Activated CD4-positive, alpha-beta T cell treated with anti-CD3 and anti-CD28 coated beads for 24 hours (primary cell): ENCODE measurements at places on chromosomes 7 and 10.
A peak's percentile ranks its signal among the peaks of the same experiment; 100 is the strongest.

- DNase-seq = peak; percentile 45
Observed at GRCh38 chr7:45136106-45137060, 21.2 kb upstream of the RAMP3 start.

GRCh38 chr10:114436941-114437340, 32.6 kb upstream of the AFAP1L2 start:
- no peak for DNase-seq

- DNase-seq = no peak
Observed at GRCh38 chr7:66575398-66575797, 53.3 kb upstream of the KCTD7 start.

DNA sequence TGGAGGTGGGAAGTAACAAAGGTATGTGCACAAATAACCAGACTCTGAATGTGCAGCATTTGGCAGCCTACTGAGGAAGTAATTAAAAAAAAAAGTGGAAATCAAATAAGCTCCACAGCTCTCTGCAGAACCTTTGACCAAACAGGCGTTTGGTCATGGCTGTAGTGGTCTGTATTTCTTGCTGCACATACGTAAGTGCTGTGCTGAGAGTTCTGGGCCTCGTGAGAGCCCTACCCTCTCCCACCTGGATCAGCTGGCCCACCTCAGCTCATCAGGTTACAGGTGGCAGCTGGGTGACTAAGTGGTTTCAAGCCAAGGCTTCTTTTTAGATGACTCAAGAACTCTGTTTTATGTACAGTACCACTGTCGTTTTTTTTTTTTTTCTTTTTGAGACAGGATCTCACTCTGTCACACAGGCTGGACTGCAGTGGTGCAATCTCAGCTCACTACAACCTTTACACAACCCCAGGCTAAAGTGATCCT, 178.2 kb upstream of the KLF6 start:
- no peak for DNase-seq

DNA sequence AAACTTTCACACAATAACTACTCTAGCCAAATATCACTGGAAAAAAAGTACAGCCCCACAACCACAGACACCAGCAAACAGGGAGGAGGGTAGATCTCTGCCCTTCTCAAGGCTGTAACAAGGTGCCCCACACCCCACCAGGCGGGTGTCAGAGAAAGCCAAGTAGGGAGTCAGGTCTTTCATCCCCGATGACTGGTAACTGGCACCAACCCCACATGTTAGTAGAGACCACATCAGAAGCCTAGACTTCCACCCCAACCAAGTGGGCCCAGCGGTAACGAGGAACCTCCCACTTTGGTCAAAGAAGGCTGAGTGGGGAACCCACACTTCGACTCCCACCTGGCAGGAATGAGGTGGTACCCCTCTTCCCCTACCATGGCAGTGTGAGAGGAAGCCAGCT, 16.4 kb upstream of the RUFY2 start:
- DNase-seq = peak; percentile 3
